ENCODE measurements at places on chromosomes 12 and 14.

- DNase-seq = peak; percentile 37
Measured at GRCh38 chr12:113252494-113252893, 31.2 kb downstream of the TPCN1 start.

GRCh38 chr12:54232790-54233189, 44.0 kb upstream of the SMUG1 start:
- no peak for DNase-seq

DNA sequence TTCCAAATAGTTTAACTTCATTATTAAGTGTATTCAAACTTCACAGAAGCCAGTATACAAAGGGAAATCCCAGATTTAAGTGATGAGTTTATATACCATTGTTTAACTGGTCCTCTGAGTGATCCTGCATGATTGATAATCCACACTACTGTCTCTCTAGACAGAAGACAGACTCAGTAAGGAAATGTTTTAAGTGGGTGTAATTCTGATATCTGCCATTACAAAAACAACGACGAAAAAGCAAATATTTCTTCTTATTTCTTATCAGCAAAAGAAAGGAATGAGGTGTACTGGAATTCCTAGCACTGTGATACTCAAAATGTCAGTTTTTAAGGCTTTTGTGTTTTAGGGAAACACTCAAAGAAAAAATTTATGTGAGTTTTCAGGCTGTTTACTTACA, 127.5 kb downstream of the GPHN start:
- no peak for DNase-seq

GRCh38 chr14:100041271-100041670, 24.0 kb upstream of the EVL start:
- no peak for DNase-seq

DNA sequence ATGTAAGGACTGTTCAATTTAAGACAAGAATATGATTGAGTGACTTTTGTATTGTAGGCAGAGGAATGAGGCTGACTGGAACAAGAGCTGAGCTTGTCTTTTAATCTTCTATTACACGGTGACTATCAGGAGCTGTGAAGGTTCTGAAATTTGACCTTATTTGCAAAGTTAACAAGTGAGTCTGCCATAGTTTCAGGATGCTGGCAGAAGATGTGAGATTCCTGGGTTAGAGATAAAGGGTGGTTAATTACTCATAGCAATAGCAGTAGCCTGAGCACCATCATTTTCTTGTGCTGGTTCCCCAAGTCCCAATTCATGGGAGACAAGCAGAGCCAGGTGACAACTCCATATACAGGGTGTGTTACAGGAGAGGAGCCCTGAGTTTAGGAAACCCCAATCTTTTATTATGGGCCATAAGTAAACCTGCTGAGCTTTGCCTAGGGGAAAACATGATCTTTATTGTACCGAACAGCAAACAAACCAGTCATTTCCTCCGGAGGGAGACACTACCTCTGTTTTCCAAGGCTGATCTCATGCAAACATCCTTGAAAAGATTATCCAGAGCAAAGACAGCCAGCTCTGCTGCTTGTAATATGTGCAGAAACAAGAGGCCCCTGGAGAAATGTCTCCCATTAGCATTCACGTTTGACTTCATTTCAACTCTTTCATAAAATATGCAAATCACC, 51.7 kb upstream of the DDX11 start:
- no peak for DNase-seq

- peak; percentile 85 for DNase-seq
Measured at GRCh38 chr14:104680056-104680805, 9.2 kb upstream of the INF2 start.

DNA sequence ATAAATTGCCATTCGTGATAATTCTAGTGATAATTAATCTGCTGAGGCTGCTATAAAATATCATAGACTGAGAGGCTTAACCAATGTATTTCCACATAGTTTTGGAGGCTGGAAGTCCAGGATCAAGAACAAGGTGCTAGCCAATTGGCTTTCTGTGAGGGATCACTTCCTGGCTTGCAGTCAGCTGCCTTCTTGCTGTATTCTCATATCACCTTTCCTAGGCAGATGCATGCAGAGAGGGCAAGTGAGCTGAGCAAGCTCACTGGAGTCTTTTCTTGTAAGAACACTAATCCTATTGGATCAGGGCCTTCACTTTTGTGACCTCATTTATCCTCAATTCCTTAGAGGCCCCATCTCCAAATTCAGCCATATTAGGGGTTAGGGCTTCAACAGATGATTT, 640.7 kb downstream of the DIO2 start:
- no peak for DNase-seq

GRCh38 chr12:119406308-119406707, 71.8 kb downstream of the CCDC60 start:
- DNase-seq = no peak

- no peak for DNase-seq
Measured at GRCh38 chr12:104377514-104377812, 73.9 kb downstream of the EID3 start.

DNA sequence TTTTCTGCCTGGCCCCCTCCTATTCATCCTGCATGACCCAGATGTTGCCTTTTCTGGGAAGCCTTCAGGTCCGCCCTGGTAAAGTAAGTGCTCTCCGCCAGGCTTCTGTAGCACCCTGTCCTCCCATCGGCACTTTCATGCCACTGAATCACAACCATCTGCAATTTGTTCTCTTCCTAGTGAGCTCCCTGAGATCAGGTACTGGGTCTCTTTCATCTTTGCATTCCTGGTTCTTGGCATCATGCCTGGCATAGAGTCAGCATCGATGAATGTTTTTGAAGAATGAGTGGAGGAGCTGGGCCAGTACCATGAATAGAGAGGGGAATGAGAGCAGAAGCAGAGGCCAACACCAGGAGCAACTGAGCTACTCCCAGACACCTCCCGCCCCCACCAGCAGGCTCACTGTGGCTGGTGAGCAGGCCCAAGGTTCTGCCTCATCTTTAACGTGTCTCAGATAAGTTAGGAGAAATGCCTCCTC, 13.1 kb downstream of the ZDHHC22 start:
- no peak for DNase-seq

DNA sequence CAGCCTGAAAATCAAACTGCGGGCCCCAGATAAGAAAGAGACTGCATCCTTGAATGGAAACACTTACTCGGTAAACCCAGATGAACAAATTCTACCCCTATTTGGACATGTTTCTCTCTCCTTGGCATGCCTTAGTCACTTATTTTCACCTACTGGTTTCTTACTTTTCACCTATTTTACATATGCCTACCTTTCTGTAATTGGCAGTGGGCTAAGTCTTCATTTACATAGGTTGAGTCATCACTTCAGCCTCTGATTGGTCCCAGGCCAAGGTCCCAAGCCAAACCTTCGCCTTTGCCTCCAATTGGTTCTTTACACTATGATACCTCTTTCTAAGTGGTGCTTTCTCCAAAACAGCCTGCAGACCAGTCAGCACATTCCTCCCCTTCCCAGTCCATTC, 111.3 kb downstream of the DYRK2 start:
- no peak for DNase-seq

GRCh38 chr14:54423991-54424390, 17.2 kb downstream of the CNIH1 start:
- no peak for DNase-seq
